ENCODE measurements at places on chromosomes 11 and 22.

- DNase-seq: no peak
Measured at GRCh38 chr22:49999063-49999945, 13.3 kb downstream of the IL17REL start.

DNA sequence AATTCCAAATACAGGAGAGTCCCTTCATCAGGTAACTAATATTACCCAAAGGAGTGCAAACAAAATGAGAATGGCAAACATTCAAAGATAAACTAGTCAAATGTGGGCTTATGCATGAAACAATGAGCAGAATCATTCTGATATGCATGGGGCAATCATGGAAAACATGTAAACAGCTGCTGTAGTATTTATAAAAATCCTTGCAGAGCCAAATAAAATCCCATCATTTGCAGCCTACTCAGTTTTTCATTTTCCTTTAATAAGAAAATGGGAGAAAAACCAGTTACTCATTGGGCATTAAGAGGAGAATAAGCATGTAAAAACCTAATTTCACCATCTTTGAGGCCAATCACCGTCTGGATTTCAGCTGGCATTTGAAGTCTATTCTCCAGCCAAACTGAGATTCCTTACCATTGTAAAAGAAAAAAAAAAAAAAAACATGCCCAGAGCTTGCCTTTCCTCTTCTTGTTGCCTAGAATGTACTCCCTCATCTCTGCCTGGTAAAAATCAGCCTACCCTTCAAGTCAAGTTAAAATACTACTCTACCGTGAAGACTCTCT, 249.1 kb downstream of the TTC28 start:
- no peak for DNase-seq

DNA sequence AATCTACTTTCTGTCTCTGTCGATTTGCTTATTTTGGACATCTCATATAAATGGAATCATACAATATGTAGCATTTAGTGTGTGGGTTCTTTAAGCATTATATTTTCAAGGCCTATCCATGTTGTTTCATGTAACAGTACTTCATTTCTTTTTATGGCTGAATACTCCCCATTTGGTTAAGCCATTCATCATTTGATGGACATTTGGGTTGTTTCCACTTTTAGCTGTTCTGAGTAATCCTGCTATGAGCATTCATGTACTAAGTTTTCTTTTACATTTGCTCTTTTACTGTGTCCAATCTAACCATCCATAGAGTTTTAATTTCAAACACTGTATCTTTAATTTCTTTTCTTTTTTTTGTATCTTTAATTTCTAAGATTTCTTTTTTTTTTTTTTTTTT, 55.6 kb upstream of the SPTBN2 start:
- no peak for DNase-seq

DNA sequence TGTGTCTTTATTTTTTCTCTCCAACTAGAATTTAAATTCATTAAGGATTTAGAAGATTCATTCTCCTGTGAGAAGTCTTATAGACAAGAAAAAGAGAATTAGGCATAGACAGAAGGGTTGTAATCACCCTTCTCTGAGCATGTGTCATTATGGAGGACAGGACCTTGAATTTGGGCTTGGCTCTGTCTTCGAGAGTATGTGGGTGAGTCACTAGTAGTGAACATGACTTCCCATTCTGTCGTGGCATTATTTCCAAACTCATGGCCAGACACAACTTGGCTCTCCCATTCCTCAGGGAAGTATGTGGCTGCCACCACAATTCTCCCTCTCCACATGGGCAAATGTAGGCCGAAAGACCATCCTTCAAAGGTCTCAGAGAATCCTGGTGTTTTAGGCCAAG, 14.3 kb upstream of the ANKK1 start:
- no peak for DNase-seq

DNA sequence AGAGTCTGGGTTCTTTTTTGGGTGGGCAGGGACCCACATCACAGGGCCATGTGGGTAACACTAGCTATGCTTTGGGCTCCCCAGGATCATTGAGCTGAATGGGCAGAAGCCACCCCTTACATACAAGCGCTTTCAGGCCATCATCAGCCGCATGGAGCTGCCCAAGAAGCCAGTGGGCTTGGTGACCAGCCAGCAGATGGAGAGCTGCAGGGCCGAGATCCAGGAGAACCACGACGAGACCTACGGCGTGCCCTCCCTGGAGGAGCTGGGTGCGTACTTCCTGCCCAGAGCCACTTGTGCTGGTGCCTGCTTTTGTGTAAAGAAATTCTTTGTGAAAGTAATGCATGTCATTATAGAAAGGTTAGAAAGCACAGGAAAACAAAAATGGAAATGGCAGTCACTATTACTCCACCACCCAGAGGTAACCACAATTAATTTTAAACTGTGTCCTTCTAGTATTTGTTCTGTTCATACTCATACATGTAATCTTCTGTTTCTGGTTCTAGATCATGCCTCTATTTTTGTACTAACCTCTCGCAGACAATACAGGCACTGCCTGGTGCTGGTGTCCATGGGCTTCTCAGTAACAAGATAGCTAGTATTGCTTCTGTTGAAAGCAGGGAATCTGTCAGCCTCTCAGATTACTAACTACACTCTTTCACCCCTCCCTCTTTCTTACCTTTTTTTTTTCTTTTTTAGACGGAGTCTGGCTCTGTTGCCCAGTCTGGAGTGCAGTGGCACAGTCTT, 13.7 kb downstream of the CRY2 start:
- DNase-seq: no peak

- no peak for DNase-seq
Measured at GRCh38 chr22:18091916-18092526, 14.2 kb downstream of the PEX26 start.

GRCh38 chr22:19912271-19912999, 29.1 kb upstream of the COMT start:
- no peak for DNase-seq

DNA sequence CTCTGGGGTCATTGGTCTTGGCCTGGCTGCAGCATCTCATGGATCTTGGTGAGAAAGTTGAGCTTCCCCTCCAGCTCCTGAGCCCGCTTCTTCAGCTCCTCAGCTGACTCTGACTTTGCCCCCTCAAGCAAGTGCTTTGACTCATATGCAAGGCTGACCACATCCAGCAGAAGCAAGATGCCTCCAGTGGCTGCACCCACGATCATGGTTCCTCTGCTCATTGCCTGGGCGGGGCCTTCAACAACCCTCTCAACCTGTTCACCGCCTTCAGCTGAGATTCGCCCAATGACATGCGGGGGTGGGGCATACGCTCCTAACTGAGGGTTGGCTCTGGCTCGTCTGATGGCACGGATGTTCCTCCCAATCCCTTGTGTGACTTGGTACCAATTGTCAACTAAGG, 11.9 kb downstream of the APOL2 start:
- no peak for DNase-seq

GRCh38 chr22:47582067-47582466, 819.6 kb downstream of the TBC1D22A start:
- no peak for DNase-seq

DNA sequence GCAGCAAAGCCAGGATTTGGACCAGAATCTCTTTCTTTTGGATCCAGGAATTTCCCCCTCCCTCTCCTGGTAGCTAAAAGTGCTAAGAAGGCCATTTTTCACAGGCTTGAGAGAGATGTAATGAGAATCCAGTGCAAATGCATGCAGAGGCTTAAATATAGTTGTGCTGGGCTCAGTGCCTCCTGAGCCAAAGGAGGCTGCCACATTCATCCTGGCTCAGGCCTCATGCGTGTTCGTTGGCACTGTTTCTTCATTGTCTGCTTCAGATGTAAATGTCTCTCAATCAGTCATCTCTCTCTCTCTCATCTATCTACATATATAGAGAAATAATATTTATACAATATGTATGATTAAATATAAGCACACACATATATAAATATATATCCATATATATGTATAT, 83.6 kb downstream of the INSC start:
- no peak for DNase-seq

- DNase-seq: no peak
Measured at GRCh38 chr11:110410651-110411050, 19.1 kb upstream of the FDX1 start.

GRCh38 chr11:100928426-100928825, 201.2 kb downstream of the PGR start:
- DNase-seq: no peak

GRCh38 chr11:61671527-61671926, 8.7 kb upstream of the DAGLA start:
- DNase-seq: no peak

DNA sequence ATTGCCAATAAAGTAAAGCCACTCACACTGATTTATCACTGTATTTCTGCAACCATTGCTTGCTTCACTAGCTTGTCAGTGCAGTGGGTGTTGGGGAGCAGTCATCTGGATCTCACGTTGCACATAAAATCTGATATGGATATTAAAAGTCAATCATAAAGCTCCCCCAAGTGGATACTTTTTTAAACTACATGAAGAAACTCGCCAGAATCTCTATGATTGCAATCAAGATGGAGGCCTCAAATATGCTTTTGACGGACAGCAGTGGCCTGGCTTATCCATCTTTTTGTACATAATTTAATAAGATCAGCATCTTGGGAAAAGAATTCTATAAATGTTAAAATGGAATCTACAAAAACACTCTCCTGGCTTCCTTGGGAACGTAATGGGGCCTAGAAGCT, 137.7 kb downstream of the WT1 start:
- DNase-seq: peak; percentile 31

DNA sequence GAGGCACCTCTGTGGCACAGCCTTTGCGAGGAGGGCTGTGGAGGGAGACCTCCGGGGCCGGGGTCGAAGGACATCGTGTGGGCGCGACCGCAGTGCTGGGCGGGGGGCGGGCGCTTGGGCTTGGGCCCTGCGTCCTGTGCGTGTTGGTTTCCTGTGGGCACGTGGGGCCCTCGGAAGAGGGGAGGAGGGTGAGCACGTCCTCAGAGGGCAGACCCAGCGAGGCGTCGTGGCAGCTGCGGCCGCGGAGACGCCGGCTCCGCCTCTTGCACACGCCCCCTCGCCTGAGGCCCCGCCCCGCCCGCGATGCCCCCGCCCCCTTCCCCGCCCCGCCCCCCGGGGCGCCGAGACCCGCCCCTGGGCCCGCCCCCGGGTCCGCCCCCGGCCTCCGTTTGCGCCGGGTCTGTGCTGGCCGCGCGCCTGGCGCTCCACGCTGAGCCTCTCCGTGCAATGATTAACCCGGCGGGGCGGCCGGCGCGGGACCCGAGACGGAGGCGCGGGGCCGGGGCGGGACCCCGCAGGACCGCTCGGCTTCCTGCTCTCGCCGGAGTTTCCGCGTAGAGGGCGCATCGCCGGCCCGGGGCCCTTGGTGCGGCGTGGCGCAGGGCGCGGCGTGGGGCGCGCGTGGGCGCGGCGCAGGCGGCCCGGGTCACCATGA, at the start of gene PRR5:
Gene PRR5, plus strand, starts transcription at position 381 of the 655 bp plus-strand sequence. Its CDS starts 271 bp downstream, at position 652.
- peak; percentile 51 for DNase-seq

DNA sequence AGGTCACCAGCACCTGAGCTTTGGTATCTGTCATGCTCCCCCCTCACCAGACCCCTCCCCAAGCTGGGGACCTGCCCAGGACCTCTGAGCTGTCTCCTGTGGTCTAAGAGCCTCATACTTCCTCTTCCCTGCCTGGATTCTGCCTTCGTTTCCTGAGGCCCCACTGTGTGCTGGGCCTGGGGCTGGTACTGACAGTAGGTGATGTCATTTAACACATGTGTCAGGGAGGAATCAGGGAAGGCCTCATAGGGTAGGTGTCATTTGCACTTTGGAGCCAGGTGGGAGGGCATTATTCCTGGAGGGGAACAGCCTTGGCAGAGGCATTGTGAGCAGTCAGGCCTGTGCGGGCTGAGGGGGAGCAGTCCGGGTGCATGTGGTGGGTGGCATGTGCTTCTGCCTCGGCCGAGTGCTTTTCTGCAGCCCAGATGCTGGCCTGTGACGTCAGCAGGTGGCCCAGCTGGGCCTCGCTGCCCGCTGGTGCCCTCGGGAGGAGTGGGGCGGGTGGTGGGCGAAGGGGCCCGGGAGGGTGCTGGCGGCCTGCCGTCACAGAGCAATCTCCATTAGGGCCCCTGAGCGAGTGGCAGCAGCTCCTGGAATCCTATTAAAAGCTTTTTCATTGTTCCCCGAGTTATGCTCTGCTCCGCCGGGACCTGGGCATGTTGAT, 9.1 kb downstream of the FLRT1 start:
- DNase-seq: no peak

- DNase-seq: peak; percentile 38
Measured at GRCh38 chr11:120344302-120345004, 8.2 kb downstream of the ARHGEF12 start.

DNA sequence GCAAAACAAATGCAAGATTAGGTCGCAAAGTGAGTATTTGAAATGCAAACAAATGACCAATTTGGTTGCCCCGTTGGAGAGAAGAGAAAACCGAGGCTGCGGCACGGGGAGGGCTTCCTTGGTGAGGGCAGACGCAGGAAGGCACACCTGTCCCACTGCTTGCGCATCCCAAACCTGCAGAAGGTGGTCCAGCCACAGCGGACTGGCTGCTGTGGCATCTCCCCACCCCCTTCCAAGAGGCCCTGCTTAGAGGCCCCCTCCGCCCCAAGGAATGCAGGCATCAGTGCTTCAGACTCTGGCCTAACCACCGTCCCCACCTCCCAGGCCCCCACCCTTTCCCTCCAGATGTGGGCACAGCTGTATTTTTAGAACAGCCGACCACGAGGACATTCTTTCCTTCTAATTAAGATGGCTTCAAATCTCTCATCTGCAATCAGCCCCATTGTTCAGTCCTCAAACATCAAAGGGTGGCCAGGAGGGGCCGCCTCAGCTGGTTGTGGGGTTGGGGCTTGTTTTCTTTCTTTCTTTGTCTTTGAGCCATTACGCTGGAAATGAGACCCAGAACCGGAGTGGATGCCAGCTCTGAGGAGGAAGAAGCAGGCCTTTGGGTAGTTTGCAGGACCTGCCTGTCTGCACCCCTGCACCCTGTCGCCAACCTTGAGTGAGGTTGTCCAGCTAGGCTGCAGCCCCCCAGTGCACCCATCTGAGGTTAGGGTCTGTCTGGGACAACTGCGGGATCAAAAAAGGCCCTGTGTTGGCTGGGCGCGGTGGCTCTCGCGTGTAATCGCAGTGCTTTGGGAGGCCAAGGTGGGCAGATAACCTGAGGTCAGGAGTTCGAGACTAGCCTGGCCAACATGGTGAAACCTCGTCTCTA, 9.4 kb upstream of the DERL3 start:
- no peak for DNase-seq

DNA sequence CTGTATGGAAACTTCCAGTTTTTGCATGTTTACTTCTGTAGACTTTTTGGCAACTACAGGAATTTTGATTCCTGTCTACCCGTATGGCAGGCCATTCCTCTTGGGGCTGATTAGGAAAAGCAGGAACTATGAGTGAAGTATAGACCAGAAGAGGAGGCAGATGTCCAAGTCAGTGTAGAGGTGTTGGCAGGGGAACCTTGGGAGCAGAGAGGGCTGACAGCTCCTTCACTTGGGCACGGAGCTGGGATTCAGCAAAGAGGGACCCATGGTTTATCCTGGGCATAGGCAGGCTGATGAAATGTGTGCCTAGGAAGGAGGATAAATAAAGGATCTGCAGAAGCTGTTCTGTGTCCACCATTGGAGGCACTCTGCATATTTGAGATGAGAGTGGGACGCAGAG, 33.1 kb downstream of the TREH start:
- no peak for DNase-seq

DNA sequence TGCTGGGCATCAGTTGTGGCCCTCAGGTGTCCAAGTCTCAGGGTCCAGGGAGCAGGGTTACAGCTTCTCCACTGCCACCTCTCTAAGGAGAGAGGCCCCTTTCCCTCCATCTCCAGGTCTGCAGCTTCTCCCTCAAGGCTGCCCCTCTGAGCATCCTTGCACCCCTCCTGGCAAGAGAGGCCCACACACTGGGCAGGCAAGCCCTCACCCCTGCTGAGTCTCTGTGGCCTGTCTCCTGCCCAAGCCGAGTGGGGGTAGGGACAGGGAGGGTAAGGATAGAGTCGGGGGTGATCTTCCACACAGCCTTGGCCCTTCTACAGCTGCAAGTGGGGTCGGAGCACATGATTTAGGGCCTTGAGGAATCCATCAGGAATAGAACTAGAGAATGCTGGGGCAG, 76.6 kb downstream of the ST3GAL4 start:
- DNase-seq: no peak

- no peak for DNase-seq
Measured at GRCh38 chr11:125086633-125087296, 23.7 kb downstream of the SLC37A2 start.
